ENCODE measurements at places on chromosomes 3 and 15. TPM values are rescaled to one million over a fixed set of nuclear protein-coding genes. Genes with fewer than 3 reads are reported as not detected.

CLDN1 gene
- 0.34 TPM for total RNA-seq

CDHR4 gene
- total RNA-seq: 0.12 TPM

CHP1 gene
- total RNA-seq: 133 TPM

GYG1 gene
- 20.7 TPM for total RNA-seq

SKIL gene
- 18.0 TPM for total RNA-seq

KNG1 gene
- total RNA-seq: not detected

BFSP2 gene
- not detected for total RNA-seq

NSMCE3 gene
- total RNA-seq: 16.1 TPM

- H3K27ac ChIP-seq: no peak overlapping the region
- peaks cover 70% of the 10 kb centered on the region for H3K27me3 ChIP-seq
- H3K4me3 ChIP-seq: peak overlapping the region; percentile 63
- H3K4me1 ChIP-seq: peaks cover 20% of the 10 kb centered on the region
Observed at GRCh38 chr15:76060118-76060989, 569 bp downstream of the TMEM266 start.

DNA sequence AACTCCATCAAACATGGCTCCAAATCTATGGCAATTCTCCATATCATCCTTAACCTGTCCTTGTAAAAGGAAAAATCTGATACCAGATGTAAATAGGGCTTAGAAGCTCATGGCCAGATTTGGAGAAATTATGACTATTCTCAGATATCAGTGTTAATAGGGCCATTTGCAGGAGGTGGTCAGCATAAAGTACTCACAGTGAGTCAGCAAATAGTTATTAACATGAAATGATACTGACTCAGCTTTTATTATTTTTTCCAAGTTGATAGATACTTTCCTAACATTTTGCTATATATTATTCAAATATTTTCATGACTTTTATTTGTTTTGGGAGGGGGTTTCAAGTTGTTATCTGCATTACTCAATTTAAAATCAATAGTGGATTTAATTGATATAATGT, 255.8 kb downstream of the MFSD1 start:
- H3K4me1 ChIP-seq: no peaks in the 10 kb centered on the region
- no peak for DNase-seq
- no peaks in the 10 kb centered on the region for H3K36me3 ChIP-seq

GRCh38 chr3:35262406-35262805, 376.9 kb upstream of the ARPP21 start:
- no peak overlapping the region for H3K27ac ChIP-seq
- H3K4me3 ChIP-seq: no peak overlapping the region
- no peaks in the 10 kb centered on the region for H3K27me3 ChIP-seq
- H3K4me1 ChIP-seq: no peaks in the 10 kb centered on the region

- no peak overlapping the region for H3K27ac ChIP-seq
- DNase-seq: no peak
- no peaks in the 10 kb centered on the region for H3K36me3 ChIP-seq
- H3K27me3 ChIP-seq: no peaks in the 10 kb centered on the region
- no peak overlapping the region for H3K4me3 ChIP-seq
Observed at GRCh38 chr3:108410531-108410984, 99.8 kb downstream of the MYH15 start.

GRCh38 chr3:69932087-69932486, 67.4 kb upstream of the SAMMSON start:
- no peaks in the 10 kb centered on the region for H3K36me3 ChIP-seq
- H3K4me1 ChIP-seq: no peaks in the 10 kb centered on the region
- no peaks in the 10 kb centered on the region for H3K27me3 ChIP-seq
- H3K27ac ChIP-seq: no peak overlapping the region
- DNase-seq: no peak
